A375 (cell line): ENCODE measurements at places on chromosomes 5 and 9. TPM values are rescaled to one million over a fixed set of nuclear protein-coding genes. Genes with fewer than 3 reads are reported as not detected.

The C5 gene
- total RNA-seq: 0.38 and 1.0 TPM in 2 replicates

The MLANA gene
- not detected in 2 replicates for total RNA-seq

The HTR4 gene
- not detected in 2 replicates for total RNA-seq

The ADRB2 gene
- 11.4 and 17.7 TPM in 2 replicates for total RNA-seq

The ECPAS gene
- total RNA-seq: 140 and 158 TPM in 2 replicates

The LHX3 gene
- total RNA-seq: not detected in 2 replicates

The BTNL3 gene
- total RNA-seq: not detected in 2 replicates

The PAIP1 gene
- 83.7 and 90.4 TPM in 2 replicates for total RNA-seq

The POLE3 gene
- total RNA-seq: 70.6 and 80.4 TPM in 2 replicates

The NEURL1B gene
- 0.11 and 0.24 TPM in 2 replicates for total RNA-seq

The THBS4 gene
- 0.68 and 1.7 TPM in 2 replicates for total RNA-seq
